ENCODE measurements at places on chromosomes 12 and 14. TPM values are rescaled to one million over a fixed set of nuclear protein-coding genes. Genes with fewer than 3 reads are reported as not detected.
A peak's percentile ranks its signal among the peaks of the same experiment; 100 is the strongest.

Gene RBM19
- total RNA-seq: 146 TPM

Gene KRT73
- total RNA-seq: 0.16 TPM

Gene GLIPR1L2
- 0.20 TPM for total RNA-seq

Gene APOF
- total RNA-seq: 0.16 TPM

Gene PTHLH
- 0.11 TPM for total RNA-seq

Gene ESR2
- 4.4 TPM for total RNA-seq

DNA sequence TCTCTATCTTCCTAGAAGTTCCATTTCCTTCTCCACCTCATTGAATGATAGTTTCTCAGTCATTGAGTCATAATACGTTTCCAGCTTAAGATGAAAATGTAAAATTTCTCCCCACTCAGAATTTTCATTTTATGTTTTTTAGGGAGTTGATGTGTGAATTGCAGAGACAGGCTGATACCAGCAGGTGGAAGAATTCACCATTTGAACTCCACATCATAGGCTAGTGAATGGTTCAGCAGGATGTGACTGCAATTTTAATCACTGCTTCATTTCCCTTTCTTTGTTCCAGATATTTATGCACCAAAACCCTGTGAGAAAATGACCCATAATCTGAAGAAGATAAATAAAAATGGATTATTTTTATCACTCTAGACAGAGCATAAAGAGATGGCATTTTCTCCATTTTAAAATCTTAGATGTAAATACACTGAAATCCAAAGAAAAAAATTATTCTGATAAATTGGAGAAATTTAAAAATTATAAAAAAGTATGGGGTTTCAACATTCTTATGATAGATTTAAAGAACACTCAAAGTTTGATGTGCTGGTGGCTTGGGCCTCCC, 10.6 kb upstream of the PYGL start:
- no peak for DNase-seq

GRCh38 chr14:51609251-51609954, 42.3 kb upstream of the FRMD6 start:
- DNase-seq: no peak

DNA sequence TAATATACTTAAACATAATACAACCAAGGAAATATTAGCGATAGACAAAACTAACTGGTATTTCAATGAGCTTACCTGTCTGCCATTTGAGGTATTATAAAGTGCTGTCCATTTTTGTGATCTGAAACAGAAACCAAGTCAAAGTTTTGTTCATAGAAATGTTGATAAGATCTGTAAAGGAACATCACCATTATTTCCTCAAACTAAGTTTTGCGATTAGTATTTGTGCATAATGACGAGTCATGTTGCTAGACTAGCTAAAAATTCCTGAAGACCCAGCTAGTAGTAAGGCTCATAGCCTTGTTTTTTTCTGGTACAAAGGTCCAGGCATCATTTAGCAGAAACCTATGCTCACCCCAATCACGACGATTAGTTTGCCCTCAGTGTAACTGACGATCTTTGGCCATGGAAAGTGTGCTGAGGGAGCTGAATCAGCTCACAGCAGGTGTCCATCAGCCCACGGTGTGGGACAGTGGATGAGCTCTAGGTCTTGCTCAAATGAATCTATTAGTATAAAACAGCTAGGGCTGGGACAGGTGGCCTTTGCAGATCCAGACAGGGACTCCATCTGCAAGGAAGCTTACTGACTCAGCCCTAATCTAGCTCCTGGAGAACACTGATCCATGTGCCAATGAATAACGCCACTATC, 28.7 kb downstream of the GIT2 start:
- no peak for DNase-seq

DNA sequence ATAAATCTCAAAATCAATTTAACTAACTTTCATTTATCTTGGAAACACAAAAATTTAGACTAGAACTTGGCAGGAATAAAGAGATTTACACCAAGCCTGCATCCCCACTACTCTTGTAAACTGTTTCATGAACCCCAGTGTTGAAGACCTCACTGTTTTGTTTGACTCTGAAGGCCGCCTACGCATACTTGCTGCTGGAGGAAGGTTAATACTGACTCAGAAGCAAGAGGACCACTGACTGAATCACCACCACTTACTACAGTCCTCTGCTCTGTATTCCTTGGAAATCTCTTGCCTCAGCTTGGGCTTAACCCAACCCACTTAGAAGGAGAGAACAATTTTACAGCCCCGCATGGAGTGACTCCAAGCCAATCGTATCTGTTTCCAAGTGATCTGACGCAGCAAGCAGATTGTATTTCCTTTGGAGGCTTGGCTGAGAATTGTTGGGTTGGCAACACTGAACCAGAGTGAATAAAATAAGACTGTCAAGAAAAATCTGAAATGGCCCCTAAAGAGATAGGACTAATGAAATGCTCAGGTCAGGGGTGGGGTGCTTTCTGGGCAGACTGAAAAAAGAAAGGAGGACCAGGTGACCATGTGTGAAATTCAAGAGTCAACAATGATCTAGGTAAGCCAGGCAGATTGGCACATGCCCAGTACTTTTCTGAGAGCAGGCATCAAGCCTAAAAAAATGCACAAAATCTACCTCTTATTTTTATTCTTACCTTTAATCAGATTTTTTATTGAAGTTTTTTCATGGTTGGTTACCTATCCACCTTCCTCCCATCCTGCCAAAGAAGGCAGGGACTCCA, 248.6 kb downstream of the ZFP36L1 start:
- no peak for DNase-seq

DNA sequence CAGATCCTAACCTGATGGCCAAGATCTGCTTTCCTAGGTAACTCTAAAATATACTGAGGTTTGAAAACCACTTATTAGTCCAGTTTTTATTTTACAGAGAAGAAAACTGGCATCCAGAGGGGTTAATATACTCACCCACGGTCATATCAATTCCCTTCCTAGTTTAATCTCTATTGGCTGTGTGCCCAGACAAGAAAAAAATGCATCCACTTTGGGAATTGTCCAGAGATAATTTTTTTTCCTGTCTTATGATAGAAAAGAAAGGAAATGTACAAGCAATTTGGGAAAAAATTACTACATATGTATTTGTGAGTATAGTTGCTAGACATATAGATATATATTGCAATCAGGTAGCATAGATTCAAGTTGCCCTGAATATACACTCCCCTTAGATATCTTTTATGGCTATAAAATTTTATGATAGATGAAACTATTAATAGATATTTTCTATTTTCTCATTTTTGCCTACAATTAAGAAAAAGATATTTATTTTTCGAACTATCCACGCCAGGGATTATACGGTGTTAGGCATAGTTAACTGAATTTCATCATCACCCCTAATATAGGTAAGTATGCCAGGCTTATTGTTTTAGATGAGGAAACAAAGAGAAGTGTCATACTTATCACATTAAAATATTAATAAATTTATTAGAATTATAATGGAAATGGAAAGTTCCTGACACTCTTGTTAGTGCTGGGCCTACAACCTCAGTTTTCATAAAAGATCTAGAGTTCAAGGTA, 100.5 kb upstream of the SLC38A2 start:
- DNase-seq: no peak

GRCh38 chr12:94074216-94074979, 74.0 kb upstream of the PLXNC1 start:
- DNase-seq: no peak

DNA sequence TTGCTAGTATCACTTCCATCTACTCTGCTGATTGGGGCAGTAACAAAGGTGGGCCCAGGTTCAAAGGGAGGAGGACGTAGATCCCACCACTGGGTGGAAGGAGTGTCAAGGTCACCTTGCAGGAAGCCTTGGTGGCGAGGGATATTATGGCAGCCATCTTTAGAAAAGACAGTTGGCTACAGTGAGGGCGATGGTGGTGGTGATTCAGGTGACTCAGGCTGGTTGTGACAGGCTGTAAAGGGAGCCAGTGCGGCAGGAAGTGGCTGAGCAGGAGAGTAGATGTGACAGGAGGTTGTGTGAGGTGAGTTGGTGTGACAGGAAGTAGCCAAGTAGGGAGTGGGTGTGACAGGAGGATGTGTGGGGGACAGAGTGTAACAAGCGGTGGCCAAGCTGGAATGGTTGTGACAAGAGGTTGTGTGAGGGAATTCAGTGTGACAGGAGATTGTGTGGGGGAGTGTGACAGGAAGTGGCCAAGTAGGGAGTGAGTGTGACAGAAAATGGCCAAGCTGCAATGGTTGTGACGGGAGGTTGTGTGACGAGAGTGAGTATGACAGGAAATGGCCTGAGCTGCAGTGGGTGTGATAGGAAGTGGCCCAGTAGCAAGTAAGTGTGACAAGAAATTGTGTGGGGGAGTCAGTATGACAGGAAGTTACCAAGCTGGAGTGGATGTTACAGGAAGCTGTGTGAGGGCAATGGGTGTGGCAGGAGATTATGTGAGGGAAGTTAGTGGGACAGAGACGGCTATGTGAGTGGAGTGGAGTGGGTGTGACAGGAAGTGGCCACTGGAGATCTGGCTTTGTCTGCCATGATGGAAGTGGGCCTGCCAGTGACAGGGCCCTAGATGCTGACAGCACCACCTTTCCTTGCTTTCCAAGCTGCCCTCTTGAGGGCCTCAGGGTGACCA, 136.5 kb upstream of the MYL2 start:
- DNase-seq: peak; percentile 33

DNA sequence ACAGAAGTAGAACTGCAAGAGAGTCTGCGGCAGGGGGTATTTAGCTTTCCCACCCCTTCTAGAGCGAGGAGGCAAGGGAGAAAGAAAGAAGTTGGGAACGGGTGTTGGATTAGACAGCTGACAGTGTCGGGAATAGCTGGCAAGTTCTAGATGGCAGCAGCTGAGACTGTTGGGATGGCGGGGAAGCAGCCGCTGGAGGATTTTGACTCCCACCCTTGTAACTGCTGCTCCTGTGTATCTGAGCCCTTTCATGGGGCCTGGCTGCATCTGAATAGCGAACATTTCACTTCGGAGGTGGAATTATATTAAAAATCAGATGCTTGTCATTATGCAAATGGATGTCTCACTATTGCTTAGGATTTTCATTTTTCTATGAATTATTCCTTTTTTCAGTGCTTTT, 104.6 kb downstream of the AACS start:
- no peak for DNase-seq

DNA sequence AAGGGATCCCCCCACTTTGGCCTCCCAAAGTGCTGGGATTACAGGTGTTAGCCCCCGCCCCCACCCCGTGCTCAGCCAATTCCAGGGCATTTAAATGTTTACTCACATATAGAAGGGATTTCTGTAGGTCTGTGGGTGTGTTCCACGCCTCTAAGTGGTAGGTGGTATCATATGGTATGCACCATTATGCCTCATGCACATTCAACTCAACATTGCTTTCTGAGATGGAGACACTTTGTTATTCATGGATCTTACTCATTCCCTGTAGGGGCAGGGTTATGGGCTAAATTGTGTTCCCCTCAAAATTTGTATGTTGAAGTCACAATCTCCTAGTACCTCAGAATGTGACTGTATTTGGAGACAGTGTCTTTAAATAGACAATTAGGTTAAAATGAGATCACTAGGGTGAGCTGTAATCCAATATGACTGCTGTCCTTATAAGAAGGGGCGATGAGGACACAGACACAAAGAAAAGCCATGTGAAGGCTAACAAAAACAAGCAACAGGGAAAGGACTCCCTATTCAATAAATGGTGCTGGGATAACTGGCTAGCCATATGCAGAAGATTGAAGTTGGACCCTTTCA, 200.6 kb downstream of the EFCAB11 start:
- DNase-seq: no peak

- no peak for DNase-seq
Observed at GRCh38 chr14:99621948-99622347, 17.9 kb upstream of the CCDC85C start.

DNA sequence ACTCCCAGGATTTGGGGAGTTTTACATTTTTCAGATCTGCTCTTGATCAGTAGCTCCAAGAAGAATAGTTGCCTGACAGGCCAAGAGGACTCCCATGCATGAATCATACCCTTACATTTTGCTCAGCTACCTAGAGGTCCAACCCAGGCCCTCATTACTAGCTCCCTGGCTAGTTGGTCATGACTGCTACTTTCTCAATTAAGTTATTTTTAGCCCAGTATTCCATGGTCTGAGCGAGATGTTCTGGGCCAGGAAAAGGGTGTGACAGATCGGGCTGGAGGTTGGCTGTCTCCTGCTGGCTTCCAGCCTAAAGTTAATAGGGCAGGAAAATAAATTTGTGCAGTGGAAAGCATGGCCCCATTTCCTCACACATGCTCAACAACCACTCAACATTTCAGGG, 379.2 kb downstream of the GRIN2B start:
- DNase-seq: no peak

DNA sequence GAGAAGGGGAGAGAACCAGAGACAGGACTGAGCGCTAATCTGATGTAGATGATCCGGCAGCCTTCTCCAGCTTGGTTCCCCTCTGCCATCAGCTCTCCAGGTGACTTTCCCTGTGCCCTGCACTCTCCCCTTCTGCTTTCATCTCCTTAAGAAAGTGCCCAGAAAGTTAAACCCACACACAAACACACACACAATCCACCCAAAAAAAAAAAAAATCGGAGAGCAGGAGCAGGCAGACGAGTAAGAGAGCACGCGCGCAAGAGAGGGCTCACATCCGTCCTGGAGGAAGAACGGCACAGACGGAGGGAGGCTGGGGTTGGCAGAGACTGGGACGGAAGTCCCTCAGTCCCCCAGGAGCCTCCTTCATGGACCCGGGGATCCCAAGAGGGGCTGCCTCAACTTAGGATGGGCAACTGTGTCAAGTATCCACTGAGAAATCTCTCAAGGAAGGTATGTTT, 9.8 kb downstream of the CABP1 start:
- DNase-seq: no peak

- no peak for DNase-seq
Observed at GRCh38 chr14:71541973-71542690, 390.1 kb upstream of the RGS6 start.

DNA sequence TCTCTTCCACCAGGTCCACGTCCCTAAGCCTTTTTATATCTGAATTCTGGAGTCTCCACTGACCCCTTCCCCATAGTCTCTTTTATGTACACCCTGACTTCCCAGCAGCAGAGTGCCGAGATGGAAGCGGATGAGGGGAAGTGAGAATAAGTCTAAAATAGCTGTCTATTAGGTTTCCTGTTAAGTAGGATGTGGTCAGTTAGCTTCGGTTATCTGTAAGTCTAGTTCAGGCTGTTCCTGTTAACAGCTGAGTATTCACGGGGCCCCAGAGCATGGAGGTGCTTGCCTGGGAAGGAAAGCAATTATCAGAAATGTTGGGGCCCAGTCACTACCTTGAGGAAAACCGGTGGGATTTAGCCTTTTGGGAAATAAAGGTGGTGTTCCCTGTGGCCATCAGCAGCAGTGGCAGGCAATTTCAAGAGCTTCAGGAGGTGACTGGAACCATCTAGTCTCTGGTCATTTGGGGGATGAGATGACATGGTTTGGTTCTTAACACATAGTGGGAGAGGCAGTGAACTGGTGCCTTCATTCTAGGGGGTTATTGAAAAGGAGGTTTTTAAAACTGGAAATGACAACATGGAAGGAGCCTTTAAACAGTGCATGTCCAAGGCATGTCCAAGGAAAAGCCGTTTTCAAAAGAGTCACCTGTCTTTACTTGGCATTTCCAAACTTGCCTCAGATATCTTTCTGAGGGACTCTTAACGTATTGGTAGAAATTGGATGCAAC, 21.8 kb downstream of the CHST11 start:
- DNase-seq: peak; percentile 30

Measured in activated T-cell treated with anti-CD3 and anti-CD28 coated beads, Interleukin-2, amount 50 U/mL, for 4 hours (primary cell).